Fibroblast of skin of right quadriceps (primary cell): ENCODE measurements at places on chromosomes 2 and 18.

DNA sequence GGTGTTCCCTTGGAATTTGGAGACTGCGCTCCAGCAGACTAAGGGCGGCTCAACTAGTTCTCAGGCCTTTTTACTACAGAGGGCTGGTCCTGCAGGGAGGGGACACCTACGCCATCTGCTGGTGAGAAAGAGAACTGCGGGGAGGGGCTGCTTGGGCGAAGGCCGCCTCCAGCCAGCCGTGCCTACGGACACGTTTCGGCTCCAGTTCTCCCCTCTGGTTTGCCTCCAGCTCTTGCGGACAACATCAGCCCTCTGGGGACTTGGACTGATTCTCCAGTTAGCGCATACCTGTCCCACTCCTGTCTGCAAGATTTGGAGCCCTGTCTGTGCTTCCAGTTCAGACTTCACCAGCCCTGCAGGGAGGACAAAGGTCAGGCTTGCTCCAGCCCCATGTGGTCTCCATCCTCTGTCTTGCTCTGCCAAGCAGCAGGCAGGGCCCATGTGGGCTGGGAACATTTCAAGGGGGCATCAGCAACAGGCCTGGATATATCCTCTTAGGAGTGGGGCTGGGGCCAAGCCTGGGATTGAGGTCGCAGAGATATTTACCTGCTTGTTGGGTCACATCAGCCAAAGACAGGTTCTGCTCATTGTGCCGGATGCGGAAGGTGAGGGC, 10.3 kb downstream of the PTPRN start:
- peak; percentile 67 for DNase-seq

DNA sequence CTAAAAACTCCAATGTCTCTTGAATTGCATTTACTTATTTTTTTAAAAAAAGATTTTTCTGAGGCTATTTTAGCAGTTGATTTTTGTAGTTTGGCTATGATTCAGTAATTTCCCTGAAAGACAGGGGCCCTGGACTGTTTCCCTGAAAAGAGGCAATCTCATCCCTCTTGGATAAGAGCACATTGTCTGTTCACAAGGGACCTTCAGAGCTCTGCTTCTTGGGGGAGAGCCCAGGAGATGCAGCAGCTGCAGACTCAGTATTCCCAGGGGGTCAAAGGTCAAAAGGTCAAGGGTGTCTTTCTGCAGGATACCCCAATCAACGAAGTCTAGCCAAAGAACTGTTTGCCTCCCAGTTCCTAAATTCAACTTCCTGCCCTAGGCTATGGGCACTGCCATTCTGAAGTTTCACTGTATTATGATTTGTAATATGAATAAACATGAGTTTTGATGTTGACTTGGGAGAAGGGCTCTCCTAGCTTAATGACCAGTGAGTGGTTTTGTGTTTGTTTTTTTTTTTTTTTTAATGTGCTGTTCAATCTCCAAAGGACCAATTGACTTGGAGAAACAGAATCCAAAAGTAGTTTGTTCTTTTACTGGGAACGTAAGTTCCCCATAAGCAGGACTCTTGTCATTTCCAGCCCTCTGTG, 157.0 kb upstream of the SERPINE2 start:
- no peak for DNase-seq

DNA sequence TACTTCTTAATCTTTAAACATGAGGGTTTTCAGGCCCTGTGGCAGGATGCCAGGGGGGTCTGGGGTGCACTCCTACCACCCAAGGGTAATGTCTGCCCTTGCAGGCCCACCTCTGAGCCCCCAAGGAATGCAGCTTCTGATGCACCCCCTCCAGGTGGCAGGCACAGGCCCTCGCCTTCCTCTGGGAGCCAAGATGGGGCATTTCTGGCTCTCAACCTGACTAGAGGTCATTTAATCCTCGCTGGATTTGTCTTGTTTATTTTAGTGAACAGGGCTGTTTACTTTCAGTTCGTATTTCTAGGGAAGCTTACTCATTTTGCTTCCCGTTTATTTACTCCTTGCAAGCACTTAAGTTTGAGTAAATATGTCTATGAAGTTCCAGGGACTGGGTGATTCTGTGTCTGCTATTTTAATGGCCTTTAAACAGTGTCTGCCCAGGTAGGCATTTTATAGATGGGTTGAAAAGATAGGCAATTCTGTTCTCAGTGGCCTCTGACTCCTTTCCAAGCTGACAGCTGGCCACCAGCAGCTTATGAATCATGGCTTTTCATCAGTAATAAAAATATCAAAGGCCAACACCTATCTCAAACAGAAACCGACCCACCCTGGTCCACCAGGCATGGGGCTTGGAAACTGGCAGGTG, 11.1 kb upstream of the DNPEP start:
- no peak for DNase-seq

DNA sequence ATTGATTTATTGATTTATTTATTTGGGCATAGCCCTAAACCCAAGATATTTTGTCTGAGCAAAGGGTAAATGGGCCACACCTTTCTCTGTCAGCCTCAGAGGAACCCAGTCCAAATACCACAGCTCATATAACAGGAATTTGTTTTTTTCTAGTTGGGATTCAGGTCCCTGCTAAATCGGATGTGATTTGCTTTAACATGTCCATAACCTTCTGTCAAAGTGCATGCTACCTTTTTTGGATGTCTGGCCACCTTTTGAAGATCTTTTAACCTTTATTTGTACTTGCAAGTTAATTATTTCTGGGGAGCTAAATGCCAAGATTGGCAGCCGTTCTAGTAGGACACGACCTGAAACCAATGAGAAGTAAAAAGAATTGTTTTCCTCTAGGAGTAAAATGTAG, 303.2 kb upstream of the UBE2E3 start:
- DNase-seq = no peak

DNA sequence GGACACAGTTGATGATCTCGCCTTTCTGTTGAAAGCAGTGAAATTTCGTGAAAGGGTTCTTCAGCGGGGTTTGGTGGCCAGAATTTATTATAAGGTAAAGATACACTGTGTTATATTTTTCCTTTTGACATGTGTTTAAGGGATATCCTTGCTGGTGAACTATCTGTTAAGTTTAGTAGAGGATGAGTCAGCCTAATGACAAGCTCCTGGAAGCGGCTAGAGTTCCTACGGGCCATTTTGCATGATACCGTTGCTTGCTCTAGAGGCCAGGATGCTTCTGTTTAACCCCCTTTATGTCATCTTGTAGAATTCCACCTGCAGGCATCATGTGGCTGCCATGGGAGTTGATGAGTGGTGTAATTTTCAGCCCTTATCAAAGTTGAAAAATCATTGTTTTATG, 124.8 kb upstream of the BCL2L11 start:
- DNase-seq = no peak

DNA sequence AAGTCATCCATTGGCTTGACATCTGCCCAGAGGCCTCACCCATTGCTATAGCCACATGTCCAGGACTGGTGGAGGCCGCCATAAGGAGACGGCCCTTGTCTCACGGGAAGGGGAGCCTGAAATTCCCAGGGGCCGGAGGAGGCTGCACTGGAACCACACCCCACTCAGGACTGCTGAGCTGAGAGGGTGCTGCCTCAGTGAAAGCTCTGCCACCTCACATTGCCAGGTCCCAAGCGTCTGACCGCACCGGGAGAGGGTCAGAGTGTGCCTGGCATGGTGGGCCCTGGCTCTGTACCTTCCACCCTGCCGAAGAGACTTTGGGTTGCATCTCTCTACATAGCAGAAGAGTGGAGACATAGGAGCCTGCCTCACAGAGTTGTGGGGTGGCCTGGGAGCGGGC, 134.1 kb upstream of the GLI2 start:
- DNase-seq = no peak

GRCh38 chr2:134576478-134576877, 142.3 kb downstream of the TMEM163 start:
- DNase-seq = no peak

- DNase-seq = no peak
Observed at GRCh38 chr2:127887082-127887775, 1.5 kb upstream of the AMMECR1L start.

DNA sequence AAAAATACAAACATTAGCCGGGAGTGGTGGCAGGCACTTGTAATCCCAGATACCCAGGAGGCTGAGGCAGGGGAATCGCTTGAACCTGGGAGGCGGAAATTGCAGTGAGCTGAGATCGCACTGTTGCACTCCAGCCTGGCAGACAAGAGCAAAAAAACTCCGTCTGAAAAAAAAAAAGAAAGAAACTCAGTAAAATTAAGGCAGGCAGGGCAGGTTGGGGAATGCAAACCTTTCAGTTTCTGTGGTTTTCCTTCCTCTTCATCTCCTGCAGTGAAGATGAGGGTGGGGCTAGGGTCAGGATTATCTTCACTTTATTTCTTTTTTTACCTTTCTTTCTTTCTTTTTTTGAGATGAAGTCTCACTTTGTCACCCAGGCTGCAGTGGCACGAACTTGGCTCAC, 43.2 kb upstream of the PSME4 start:
- DNase-seq = no peak

DNA sequence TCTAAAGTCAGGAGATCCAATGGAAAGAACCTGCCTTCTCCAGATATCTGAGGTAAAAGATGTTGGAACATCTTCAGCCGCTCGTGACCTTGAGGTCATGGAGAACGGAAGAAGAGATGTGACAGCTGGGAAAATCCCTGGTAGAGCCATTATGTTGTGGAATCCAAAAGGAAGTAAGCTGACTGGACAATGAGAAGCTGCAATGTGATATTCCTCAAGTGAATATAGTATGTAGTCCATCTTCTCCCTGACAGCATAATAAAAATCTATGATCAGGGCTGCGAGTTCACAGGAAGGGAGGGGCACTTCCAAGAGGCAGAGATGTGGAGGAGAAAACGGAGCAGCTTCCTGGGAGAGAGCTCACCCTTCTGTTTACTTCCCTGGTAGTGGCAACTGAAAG, 201.0 kb upstream of the SP5 start:
- no peak for DNase-seq

DNA sequence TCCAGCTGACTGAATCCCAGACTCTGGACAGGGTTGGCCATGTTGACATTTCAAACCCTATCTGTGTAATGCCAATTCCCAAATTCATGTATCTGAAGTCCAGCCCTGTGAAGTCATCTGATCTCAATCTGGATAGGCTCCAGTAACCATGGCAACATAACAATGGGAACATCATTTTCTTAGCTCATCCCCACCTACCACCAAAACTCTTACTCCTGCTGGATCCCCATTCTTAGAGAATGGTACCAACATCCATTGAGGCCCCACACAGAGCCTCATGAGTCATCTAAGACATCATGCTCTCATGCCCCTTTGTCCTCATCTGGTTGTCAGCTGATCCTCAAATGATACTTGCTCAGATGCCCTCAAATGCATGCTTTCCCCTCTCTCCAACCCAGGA, 58.9 kb upstream of the TEX51 start:
- DNase-seq = no peak

DNA sequence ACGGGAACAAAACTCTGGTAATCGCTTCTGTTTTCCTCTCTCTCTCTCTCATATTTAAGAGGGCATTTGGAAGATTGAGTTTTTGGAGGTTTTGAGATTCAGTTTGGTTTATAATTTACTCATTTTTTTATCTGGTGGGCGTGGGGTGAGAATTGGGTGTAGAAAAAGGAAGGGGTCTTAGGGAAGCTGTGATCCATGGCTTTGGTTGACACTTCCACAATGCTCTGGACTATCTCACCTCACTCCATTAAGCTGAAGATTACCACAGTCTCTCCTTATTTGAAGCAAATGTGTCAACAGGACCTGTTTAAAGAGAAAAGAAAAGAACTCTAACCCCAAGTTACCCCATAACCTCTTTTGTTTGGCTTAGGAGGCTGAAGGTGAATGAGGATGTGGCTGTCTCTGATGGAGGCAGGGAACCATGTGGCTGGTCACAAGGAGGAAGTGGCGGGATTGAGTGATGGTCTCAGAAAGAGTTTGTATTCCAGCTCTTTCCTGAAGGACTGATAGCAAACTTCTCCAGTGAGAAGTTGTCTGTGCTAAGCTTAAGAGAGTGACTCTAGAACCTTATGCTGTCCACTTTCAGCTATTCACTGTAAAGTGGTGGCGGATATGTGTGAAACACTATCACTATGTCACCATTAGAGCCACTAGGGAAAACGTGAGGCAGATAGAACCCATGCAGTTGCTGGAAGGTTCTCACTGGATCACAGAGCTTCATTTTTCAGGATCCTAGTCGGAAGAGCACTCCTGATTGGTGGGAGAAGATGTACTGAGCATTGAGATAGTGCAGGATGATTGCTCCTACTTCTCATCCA, 934 bp downstream of the ZNF804A start:
- peak; percentile 34 for DNase-seq

DNA sequence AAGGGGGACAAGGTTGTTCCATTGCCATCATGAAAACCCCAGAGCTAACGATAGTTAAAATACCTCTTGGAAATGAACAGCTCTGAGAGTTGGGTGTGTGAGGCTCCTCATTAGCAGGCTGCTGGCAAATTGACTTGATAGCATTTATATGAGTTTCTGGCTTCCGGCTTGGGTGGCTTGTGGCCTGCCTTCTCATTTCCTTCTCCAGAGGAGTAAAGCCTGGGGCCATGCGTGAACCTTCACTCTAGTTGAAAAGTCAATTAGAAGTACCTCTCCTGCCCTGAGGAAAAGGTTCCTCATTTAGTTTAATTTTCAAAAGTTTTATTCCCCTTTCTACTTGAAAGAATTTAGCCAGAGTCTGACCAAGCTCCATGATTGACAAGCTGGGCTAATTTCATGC, 67.1 kb downstream of the MGAT5 start:
- no peak for DNase-seq

GRCh38 chr2:69957965-69958364, 3.5 kb downstream of the ASPRV1 start:
- no peak for DNase-seq

GRCh38 chr2:6923319-6923718, 6.1 kb downstream of the RNF144A start:
- DNase-seq = no peak

DNA sequence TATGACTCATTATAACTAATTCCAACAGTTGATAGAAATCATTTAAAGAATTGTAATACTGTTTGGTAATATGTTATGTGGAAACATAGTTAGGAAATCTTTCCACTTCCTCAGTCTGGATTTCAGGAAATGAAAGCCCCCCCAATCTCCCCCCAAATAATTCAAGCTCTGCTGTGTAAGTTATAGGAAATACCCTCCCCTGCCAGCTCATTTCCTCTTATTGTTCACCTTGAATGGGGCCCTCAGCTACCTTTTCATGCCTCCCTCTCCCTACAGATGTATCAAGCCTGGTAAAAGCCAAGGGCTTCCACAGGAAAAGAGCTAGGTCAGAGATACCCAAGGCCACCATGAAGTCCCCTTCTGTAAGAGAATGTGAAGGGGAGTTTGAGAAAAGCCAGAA, 155.5 kb downstream of the CNTNAP5 start:
- DNase-seq = no peak

DNA sequence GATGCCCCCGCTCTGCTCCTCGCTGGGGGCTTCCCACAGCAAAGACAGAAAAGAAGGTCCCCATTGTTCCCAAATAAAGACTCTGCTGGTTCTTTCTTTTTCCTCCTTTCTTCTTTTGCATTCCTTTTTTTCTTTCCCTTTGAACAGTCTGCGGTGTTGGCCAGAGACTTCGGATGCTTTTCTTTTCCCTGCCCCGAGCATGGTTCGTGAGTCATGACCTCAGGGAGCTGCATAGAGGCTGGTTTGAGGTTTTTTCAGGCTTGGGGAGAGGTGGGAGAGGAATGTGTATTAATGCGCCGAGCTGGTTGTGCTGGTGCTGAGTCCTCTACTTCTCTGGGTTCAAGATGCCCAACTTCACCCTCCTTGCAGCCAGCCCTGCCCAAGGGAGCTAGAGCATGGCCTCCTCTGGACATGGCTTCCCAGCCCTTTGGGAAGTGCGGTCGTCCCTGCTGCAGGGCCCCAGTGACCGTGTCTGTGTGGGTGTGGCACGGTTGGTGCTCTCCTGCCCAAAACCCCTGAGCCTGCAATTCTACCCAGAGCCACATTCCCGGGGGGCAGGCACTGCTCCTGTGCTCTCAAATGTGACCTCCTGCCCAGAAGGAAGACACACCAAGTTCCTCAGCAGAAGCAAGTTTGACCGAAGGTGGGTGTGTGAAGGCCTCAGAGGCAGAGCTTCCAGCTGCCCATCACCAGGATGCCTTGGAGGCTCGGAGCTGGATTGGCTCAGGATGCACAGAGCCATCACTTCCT, 9.0 kb upstream of the ARHGEF4 start:
- DNase-seq = peak; percentile 59
